ENCODE measurements at places on chromosomes 11 and 22.

GRCh38 chr11:98771791-98772190 lies 249.0 kb upstream of the CNTN5 start:
- no peak for DNase-seq

DNA sequence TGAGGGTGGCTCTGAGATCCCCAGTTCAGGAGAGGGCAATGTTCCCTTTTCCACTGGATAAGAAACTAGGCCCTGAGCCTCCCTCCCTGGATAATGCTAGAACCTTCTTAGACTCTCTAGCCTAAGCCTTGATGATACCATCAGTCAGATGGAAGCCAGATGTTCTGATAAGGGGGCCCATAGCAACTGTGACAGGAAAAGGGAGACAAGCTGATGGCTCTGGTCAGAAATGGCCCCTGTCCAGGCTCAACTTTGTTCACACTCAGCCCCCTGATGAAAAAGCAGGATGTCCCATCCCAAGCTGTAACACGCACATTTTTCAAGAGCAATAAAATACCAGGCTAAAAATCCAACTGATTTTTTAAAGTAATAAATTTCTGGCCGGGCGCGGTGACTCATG lies 7.2 kb upstream of the OAF start:
- DNase-seq, result no peak

DNA sequence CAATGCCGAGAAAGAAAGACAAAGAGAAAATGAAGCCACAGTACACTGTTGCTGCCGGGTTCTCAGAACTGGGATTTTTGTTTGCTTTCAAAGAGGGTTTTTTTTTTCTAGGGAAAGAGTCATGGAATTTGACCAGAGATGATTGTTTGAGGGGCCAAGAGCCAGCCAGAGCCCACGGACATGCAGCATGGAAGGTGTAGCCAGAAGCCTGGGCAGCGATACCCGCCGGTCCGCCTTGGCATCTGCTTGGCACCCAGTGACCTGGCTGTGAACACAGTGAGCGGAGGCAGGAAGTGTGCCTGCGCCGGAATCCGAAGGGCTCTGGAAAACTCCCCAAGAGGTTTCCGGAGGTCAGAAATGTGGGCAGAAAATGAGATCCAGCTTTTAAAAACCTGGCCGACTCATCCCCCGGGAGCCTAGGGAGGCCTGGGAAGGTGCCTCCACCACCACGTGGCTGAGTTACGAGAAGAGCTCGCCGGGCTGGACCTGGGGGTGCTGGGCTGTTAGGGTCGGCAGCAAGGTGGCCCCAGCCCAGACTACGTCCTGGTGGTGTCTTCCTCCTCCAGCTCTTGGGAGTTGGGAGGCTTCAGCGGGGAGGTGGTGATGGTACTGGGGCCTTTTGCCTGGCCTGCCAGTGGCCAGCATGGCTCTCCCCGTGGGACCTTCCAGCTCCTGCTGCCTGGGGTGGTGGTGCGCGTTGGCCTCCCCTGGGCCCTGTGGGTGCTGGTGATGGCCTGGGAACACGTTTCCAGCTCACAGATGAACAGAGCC lies 61.6 kb upstream of the PPARA start:
- DNase-seq, result peak; percentile 76

GRCh38 chr11:12094872-12095800 lies 15.3 kb upstream of the MICAL2 start:
- no peak for DNase-seq

GRCh38 chr11:71249301-71249700 lies 3.1 kb downstream of the SHANK2 start:
- no peak for DNase-seq

DNA sequence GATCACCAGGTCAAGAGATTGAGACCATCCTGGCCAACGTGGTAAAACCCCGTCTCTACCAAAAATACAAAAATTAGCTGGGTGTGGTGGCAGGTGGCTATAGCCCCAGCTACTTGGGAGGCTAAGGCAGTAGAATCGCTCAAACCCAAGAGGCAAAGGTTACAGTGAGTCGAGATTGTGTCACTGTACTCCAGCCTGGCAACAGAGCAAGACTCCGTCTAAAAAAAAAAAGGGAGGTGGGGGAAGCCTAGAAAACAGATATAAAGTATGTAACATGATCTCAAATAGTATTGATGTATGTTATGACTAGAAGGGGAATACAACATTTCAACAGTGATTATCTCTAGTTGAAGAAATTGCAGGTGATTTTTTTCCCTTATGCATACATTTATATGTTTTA lies 61.4 kb downstream of the SLC1A2 start:
- no peak for DNase-seq

- DNase-seq, result no peak
Observed at GRCh38 chr11:60118338-60118737, 29.9 kb downstream of the MS4A2 start.

DNA sequence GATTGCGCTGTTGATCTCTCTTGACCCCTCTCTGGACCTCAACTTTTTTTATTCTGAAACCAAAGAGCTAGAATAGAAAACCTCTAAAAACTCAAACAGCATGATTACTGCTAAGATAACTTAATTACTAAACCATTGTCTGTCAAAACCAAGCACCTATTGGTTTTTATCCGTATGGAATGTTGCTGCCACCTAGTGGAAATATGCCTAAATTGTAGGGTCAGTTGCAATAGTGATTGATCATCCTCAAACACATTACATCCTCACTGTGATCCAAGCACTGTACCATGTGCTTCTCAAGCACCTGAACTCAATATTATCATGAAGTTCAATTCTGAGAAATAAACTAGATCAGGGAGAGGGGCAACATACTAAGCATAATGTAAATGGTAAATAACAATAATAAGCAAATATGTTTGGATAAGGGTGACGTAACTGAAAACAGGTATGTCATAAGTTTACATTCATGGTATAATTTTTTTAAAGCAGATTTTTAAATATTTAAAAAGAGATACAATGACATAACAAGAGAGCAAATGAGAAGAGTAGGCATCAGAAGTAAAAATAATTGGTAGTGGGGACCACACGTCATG lies 3.8 kb upstream of the OR5A2 start:
- peak; percentile 69 for DNase-seq

GRCh38 chr11:131290185-131290584 lies 80.2 kb upstream of the NTM start:
- no peak for DNase-seq

DNA sequence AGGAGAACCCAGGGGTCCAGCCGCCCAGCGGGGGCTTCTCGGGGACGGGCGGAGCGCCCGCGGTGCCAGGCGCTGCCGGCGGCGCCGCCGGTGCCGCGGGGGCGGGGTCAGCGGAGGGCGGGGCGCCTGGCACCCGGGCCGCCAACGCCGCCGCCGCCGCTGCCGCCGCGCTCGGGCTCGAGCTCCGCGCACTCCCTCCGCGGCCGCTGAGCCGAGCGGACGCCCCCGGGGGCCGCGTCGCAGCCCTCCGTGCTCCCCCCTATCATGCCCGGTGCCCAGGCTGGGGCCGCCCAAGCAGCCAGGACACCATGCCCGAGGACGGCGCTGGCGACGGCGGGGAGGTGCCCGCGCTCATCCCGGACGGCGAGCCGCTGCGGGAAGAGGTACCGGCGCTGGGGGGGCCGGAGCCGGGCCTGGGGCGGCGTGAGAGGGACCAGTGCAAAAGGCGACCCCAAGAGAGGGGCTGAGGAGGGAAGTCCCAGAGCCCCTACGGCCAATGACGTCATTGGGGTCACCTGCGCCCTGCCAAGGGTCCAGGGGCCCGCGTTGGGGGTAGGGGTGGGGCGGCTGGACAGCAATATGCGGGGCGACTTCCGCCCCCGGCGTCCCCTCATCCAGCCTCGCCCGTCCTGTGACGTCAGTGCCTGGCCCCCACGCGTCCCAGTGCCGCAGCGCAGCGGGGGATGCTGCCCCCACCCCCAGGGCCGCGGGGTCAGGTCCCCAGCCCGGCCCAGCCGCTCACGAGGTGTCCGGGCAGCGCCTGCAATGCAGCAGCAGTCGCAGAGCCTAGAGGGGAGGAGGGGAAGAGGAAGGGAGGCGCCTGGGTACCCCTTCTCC lies at the start of gene TMEM151A:
Gene TMEM151A, plus strand, starts transcription at position 189 of the 837 bp plus-strand sequence. Its CDS starts 120 bp downstream, at position 309.
- no peak for DNase-seq

DNA sequence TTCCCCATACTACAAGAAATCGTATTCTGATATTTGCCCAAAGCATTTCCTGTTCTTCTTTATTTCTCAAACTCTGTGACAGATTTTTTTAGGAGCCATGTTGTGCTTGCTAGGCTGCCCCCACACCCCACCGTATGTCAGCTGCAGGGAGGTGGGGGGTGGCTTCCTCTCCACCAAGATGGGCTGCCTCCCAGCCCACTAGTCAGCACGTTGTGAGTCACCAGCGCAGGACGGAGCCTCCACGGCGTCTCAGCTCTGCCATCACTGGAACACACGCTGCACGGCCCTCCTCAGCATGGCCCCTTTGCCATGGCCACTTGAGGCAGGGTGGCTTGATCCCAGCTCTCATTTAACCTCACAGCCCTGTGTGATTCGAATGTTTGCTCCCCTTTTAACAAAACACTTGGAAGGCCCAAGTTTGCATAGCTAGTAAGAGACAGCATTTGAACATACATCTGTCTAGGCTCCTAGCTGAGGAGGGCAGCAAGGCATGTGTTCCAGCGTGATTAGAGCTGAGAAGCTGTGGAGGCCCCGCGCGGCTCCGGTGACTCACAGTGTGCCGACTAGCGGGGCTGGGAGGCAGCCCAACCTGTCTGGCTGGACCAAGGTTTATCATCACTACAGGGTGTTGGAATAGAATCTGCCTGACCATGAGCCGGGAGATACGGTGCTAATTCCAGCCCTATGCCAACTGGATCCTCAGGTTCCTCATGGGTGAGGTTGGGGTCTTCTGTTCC lies 180.7 kb upstream of the NCAM1 start:
- no peak for DNase-seq

DNA sequence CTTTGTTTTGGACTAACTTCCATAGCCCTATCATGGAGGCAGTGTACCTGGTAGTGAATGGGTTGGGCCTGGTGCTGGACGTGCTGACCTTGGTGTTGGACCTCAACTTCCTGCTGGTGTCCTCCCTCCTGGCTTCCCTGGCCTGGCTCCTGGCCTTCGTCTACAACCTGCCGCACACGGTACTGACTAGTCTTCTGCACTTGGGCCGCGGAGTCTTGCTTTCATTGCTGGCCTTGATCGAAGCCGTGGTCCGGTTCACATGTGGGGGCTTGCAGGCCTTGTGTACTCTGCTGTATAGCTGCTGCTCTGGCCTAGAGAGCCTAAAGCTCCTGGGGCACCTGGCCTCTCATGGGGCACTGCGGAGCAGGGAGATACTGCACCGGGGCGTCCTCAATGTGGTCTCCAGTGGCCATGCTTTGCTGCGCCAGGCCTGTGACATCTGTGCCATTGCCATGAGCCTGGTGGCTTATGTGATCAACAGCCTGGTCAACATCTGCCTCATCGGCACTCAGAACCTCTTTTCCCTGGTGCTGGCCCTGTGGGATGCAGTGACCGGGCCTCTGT lies 846 bp downstream of the RNF26 start:
- DNase-seq, result no peak

DNA sequence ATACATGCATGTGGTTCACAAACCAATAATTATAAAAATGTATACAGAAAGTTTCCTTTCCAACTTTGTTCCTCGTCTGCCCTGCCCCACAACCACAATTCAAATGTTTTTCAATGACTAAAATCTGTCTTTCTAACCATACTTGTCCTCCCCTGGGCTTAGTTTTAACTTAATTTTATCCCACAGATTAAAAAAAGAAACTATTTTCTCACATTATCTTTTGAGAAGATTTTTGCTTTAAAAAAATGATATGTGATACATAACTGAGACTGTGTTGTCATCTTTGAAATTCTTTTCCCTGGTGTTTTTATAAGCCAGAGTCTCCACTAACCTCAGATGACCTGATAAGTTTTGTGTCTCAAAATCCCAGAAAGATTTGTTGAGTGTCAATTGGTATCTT lies 79.0 kb downstream of the FDX1 start:
- DNase-seq, result no peak

- DNase-seq, result no peak
Observed at GRCh38 chr22:47836957-47837356, 1074.5 kb downstream of the TBC1D22A start.

DNA sequence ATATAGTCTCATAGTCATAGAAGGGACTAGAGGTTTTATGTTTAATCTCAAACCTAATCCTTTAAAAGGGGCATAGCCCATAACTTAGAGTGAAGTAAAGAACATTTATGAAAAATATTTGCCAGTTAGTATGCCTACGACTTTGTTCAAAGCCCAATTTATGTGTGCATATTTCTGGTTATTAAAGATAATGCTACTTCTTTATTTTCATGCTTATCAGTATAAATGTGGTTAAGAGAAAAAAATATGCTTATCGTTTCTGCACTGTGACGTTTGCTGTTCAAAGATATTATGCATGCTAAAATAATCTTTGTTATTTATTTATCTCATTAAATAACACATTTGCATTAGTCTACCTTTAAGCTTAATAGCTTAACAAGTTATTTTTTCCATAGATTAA lies 343.9 kb downstream of the DYNC2H1 start:
- DNase-seq, result no peak

- DNase-seq, result peak; percentile 88
Observed at GRCh38 chr11:121591405-121592033, 138.8 kb upstream of the SORL1-AS1 start.

- no peak for DNase-seq
Observed at GRCh38 chr11:73537969-73538368, 59.9 kb downstream of the FAM168A start.

Data from choroid plexus epithelial cell (primary cell).